ENCODE measurements at places on chromosomes 2 and 18. TPM values are rescaled to one million over a fixed set of nuclear protein-coding genes. Genes with fewer than 3 reads are reported as not detected.
A peak's percentile ranks its signal among the peaks of the same experiment; 100 is the strongest.

DNA sequence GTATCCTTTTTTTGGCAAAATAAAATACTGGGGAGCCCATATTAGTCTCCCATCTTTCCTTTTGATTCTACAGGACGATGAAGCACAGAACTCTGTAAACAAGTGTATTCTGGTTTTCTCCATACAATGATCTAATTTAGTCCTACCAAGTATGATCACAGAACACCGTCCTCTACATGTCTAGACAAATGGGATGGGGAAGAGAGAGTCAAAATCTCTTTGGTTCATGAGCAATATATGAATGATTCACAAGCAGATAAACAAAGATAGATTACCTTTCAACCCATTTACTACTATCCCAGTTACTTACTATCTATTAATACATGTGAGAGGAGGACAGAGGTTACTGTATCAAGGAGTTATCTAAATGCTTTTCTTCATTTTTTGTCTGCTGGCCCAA is 352.4 kb upstream of the ACVR2A start:
- DNase-seq = no peak
- H3K36me3 ChIP-seq = peaks cover 9% of the 10 kb centered on the region
- no peak overlapping the region for H3K27ac ChIP-seq
- no peak overlapping the region for H3K4me3 ChIP-seq
- H3K27me3 ChIP-seq = no peaks in the 10 kb centered on the region
- peaks cover 30% of the 10 kb centered on the region for H3K4me1 ChIP-seq

DNA sequence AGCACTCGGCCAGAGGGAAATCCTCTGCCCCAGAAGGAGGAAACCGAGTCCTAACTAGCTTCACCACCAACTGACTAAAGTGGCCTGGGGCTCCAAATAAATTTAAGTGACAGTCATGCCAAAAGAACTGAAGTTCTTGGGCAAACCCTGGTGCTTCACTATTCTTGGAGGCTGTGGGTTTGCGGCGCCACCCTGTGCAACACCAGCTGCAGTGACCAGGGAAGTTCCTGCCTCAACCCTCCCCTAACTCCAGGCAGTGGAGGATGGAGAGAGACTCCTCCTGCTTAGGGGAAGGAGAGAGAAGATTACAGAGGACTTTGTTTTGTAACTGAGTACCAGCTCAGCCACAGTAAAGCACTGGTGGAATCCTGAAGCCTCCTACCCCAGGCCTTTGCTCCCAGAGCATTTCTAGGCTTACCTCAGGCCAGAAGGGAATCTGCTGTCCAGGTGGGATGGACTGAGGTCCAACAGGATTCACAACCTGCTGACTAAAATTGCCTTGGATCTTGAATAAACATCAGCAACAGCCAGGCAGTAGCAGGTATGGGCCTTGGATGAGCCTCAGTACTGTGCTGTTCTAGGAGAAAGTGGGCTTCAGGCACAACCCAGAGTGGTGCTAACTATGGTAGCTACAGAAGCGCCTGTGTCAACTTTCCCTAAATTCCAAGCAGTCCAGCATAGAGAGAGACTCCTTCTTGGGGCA is 29.4 kb upstream of the BMP10 start:
- peaks cover 12% of the 10 kb centered on the region for H3K36me3 ChIP-seq
- no peak overlapping the region for H3K27ac ChIP-seq
- DNase-seq = no peak
- H3K27me3 ChIP-seq = no peaks in the 10 kb centered on the region
- no peak overlapping the region for H3K4me3 ChIP-seq

TCF7L1 gene
- not detected for total RNA-seq

ARHGAP25 gene
- total RNA-seq = 71.6 TPM

DNA sequence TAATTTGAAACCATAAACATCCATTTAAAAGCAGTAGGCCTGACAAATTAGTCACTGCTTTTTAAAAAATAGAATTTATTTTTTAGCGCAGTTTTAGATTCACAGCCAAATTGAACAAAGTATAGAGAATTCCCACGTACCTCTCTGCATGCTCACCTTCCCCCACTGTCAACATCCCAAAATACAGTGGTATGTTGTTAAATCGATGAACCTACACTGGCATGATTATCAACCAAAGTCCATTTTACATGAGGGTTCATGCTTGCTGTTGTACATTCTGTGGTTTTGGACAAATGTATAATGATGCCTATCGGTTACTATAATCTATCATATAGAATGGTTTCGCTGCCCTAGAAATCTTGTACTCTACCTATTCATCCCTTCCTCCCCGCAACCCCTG is 5.6 kb upstream of the ELOA2 start:
- no peak overlapping the region for H3K27ac ChIP-seq
- no peak overlapping the region for H3K4me3 ChIP-seq
- no peak for DNase-seq
- H3K27me3 ChIP-seq = peaks cover 8% of the 10 kb centered on the region

DNA sequence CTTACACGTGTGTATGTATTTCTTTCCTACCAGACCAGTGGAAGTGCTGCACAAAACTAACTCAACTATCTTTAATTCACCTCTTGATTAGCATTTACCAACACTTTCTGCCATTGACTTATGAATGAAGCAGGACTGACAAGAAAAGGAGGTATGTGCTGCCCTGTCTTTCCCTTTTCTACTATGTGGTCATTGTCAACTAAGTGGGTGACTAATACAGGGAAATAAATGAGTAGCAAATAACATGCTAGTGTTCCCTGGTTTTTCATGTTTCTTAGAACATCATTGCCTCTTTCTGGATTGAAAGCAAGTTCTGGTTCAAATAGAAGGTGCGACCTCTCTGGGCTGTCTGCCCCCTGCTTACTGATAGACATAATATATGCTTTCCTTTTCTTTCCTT is 58.0 kb downstream of the LINC00305 start:
- H3K27me3 ChIP-seq = no peaks in the 10 kb centered on the region
- no peaks in the 10 kb centered on the region for H3K4me1 ChIP-seq
- no peaks in the 10 kb centered on the region for H3K36me3 ChIP-seq

UPP2 gene
- not detected for total RNA-seq

CAB39 gene
- 170 TPM for total RNA-seq

PDCD1 gene
- 69.1 TPM for total RNA-seq

DNA sequence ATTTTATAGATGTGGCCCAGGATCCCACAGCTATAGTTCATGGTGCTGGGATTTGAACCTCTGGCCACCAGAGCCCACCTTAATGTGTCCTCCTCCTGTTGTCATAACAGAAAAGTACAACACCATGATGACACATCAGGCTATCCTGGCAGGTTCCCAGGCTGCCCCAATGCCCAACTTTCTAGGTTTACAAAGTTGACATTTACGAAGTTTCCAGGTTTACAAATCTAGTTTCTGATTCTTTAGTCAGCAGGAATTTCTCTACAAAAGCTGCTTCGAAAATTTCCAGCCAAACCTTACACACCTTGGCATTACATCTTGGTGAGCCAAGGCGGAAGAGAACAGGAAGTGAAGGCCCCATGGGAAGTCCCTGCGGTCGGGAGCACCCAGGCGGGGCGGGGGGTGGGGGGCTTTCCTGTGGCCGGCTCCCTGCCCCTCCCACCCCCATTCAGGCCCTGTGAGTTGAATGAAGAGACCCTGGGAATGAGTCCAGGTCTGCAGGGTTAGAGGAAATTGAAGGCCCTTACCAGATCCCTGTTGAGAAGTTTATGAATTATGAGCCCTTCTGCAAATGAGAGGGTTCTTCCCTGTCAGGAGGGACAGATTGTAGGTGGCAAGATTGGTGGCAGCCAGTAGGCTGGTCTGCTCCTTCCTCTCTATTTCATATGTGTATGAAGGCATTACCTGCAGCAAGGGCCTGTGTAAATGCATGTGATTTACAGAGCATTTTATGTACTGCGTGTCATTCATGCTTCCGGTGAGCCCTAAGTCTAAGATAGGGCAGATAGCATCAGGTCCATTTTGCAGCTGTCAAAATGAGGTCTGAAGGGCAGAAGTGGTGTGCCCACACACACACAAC is 11.1 kb upstream of the IL1RN start:
- H3K27me3 ChIP-seq = peaks cover 5% of the 10 kb centered on the region
- DNase-seq = no peak
- H3K4me1 ChIP-seq = peaks cover 17% of the 10 kb centered on the region
- H3K36me3 ChIP-seq = no peaks in the 10 kb centered on the region
- peak overlapping the region; percentile 77 for H3K27ac ChIP-seq

DNA sequence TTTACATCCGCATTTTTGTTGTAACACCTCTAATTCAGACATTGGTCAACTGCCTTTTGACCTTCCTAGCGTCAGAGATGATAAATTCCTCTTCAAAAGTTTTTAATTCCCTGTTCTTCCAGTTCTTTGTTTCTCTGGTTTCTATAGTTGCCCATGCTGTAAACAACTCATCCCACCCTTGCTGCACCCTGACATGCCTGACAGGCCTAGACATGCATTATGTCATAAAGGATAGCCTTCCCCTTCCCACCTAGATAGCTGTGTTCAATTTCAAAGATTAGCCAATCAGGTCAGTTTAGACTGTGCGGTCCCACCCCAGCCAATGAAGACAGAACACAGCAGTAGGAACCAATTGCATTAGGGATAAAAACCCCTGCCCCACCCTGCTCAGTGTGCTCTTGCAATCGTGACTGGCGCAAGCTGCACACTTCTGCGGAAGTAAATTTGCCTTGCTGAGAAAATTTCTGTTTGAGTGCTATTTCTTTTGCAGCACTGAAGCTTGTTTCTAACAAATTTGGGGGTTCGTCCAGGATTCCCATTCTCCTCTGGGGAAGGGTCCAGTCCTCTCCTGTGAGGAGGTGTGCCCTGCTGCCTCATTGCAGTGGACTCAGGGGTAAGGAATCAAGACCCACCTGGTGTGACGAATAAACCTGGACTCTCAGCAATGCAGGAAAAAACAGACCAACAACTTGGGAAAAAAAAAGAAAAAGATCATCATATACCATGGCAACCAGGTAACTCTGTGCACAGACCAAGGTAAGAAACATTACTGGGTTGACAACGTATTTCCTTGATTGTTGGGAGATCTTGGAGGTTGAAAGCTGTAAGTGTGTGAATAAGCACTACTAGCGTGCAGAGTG is 9.1 kb upstream of the SAP130 start:
- DNase-seq = no peak
- H3K27ac ChIP-seq = no peak overlapping the region
- H3K4me1 ChIP-seq = no peaks in the 10 kb centered on the region
- H3K36me3 ChIP-seq = peaks cover 5% of the 10 kb centered on the region

DNA sequence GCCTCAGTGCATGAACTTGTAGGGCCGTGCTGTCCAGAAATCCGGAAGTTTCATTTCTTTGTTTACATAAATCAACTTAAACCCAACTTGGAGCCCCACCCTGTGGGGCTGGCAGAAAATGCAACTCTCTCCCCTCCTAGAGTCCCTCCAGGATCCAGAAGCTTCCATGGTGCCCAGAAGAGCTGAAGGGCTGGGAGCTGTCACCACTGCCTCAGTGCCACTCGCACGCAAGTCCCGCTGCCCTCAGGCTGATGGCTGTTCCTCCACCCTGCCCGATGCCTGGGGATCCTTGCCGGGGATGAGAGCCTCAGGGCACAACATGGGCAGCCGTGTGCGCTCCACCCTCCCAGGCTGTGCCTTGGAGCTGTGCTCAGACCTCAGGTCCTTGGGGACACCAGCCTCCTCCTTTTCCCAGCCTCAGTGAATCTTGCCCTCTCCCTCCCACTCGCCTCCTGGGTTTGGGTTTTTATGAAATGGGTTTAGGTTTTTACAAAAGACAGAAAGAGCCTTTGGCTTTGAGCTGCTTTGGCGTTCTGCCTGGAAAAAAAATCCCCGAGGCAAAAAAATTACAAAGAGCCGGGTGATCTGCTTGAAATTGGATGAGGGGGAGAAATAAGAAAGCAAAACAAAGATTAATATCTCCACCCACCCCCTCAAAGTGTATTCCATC is 155.2 kb downstream of the TWIST2 start:
- H3K27me3 ChIP-seq = no peaks in the 10 kb centered on the region
- DNase-seq = no peak
- no peaks in the 10 kb centered on the region for H3K4me1 ChIP-seq
- H3K27ac ChIP-seq = no peak overlapping the region
- H3K36me3 ChIP-seq = peaks cover 2% of the 10 kb centered on the region
- no peak overlapping the region for H3K4me3 ChIP-seq

GRCh38 chr18:12597760-12598159 is 60.1 kb downstream of the SPIRE1 start:
- H3K36me3 ChIP-seq = no peaks in the 10 kb centered on the region
- DNase-seq = no peak
- peaks cover 23% of the 10 kb centered on the region for H3K4me1 ChIP-seq
- no peak overlapping the region for H3K27ac ChIP-seq
- H3K27me3 ChIP-seq = no peaks in the 10 kb centered on the region

DNA sequence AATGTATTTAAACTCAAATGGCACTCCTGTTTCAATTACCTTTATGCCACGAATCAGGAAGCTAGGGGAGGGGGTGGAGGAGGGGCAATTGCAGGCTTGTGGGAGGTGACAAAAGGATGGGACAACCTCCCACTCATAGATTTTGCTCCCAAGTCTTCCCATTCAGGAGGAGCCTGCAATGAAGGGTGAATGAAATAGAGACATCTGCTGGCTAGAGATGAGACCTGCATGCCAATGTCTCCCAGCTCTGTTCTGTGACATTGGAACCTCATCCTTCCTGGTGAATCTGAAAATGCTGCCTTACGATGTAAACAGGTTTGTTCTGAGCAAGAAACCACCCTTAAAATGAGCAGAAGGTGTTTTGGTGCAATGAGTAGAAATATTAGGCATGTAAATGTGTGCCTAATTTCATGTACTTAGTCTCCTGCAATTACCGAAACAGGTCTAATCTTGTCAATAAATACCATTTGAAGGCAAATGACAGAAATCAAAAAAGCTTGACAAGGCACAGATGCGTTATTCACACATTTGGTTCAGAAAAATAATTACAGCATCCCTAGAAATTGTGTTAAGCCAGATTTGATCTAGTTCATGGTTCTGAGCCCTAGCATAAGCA is 2.7 kb upstream of the PID1 start:
- no peak for DNase-seq
- no peaks in the 10 kb centered on the region for H3K36me3 ChIP-seq
- peaks cover 14% of the 10 kb centered on the region for H3K27me3 ChIP-seq
- H3K4me1 ChIP-seq = no peaks in the 10 kb centered on the region
- H3K4me3 ChIP-seq = no peak overlapping the region

RAB6C gene
- total RNA-seq = not detected

- no peaks in the 10 kb centered on the region for H3K4me1 ChIP-seq
- no peak overlapping the region for H3K4me3 ChIP-seq
- H3K27me3 ChIP-seq = no peaks in the 10 kb centered on the region
- H3K27ac ChIP-seq = no peak overlapping the region
These were observed 967.8 kb downstream of the BCL11A start for GRCh38 chr2:59585655-59586054.

MC5R gene
- not detected for total RNA-seq

CSRNP3 gene
- not detected for total RNA-seq

- no peaks in the 10 kb centered on the region for H3K4me1 ChIP-seq
- H3K27ac ChIP-seq = no peak overlapping the region
- no peaks in the 10 kb centered on the region for H3K36me3 ChIP-seq
- H3K4me3 ChIP-seq = no peak overlapping the region
- no peaks in the 10 kb centered on the region for H3K27me3 ChIP-seq
These were observed 477.2 kb downstream of the TRIB2 start for GRCh38 chr2:13193900-13194299.

ANKRD36B gene
- 37.9 TPM for total RNA-seq
